Left kidney (tissue), 8 donors: ENCODE measurements at places on chromosomes 2 and 18.

DNA sequence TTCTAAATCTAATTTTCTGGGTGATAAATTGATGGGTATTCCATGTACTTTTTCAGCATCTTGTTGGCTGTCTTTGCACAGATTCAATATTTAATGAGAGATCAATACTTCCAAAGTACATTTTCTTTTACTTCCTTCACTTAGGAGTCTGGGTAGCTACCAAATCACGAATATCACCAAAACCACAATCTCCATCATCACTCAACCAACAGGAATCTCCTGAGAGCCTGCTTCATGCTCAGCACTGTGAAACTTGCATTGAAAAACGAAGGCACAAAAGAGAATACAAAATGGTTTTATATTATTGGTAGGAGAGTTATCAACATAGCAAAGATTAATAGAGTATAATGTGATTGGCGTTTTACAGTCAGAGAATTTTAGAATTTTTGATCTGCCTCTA lies 261.5 kb upstream of the DSEL start:
- DNase-seq, result no peak

- DNase-seq, result no peak
Observed at GRCh38 chr2:9110346-9110884, 96.2 kb upstream of the ASAP2 start.

DNA sequence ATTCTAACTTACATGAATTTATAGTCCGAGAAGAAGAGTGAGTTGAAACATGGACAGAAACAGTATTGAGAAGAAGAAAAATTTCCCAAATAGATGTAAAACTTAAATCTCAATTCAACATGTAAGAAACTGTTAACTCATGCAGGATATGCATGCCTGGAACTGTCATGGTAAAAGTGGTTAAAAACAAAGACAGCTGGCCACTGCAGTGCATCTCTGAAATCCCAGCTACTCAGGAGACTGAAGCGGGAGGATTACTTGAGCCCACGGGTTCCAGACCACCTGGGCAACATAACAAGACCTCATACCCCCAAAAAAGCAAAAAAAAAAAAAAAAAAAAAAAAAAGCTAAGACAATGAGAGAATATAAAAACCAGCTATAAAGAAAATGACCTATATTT lies 93.0 kb upstream of the TTC27 start:
- no peak for DNase-seq

GRCh38 chr18:45163871-45164270 lies 451.4 kb upstream of the SLC14A2 start:
- DNase-seq, result no peak

GRCh38 chr2:11466307-11467128 lies 557 bp upstream of the E2F6 start:
- no peak for DNase-seq

DNA sequence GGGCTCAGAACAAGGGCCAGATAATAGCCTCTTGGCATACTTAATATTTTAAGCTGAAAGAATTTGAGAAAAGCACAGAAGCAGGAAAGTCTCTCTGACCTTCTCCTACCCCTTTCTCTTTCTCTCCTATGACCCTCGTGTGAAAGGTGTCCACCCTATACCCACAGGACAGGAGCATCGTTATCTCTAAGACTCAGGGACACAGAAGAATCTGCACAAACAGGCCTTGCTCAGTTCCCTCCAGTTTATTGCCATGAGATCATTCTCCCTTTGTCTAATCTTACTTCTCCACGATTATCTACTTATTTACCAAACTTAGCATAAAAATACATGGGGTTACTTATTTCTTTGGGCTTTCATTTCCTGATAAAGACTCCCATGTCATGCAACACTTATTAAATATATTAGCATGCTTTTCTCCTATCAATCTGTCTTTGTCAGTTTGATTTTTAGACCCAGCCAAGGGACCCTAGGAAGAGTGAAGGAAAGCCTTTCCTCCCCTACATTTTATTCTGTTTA lies 370.7 kb downstream of the DLGAP1 start:
- DNase-seq, result no peak

- no peak for DNase-seq
Observed at GRCh38 chr18:48926420-48926857, 24.3 kb downstream of the SMAD7 start.

- DNase-seq, result peak; percentile 80
Observed at GRCh38 chr2:26970244-26970927, at the start of gene MAPRE3. MAPRE3 (plus strand) TSS chr2:26970637; CDS start chr2:27022219, 51,582 bp downstream.
